AG20443 (cell line): ENCODE measurements at places on chromosomes 1 and 21.

DNA sequence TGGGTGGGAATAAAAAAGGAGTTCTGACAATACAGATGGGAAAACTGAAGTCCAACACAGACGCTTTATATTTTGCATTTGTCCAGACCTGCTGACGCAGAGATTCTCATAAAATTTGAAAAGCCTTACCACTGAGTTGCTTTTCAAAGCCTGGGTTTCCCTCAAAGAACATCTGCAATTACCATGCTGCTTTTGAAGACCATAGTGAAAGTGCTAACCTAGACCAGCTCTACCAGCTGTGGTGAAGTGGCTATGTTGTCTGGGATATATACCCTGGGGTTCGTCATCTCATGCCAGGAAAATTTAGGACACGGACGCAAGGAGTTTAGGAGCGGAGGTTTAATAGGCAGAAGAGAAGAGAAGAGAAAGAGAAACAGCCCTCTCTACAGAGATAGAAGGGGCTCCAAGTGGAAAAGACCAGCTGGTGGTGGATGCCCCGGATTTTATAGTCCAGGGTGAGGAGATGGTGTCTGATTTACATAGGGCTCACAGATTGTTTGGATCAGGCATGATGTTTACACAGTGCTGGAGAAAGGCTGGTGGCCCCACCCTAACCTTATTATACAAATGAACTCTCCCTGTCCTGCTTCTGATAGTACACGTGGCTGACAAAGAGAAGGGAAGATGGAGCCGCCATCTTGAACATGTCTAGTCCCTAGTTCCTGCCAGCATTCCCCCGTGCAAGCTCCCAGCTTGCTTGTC, 73.8 kb downstream of the AK4 start:
- DNase-seq = no peak

DNA sequence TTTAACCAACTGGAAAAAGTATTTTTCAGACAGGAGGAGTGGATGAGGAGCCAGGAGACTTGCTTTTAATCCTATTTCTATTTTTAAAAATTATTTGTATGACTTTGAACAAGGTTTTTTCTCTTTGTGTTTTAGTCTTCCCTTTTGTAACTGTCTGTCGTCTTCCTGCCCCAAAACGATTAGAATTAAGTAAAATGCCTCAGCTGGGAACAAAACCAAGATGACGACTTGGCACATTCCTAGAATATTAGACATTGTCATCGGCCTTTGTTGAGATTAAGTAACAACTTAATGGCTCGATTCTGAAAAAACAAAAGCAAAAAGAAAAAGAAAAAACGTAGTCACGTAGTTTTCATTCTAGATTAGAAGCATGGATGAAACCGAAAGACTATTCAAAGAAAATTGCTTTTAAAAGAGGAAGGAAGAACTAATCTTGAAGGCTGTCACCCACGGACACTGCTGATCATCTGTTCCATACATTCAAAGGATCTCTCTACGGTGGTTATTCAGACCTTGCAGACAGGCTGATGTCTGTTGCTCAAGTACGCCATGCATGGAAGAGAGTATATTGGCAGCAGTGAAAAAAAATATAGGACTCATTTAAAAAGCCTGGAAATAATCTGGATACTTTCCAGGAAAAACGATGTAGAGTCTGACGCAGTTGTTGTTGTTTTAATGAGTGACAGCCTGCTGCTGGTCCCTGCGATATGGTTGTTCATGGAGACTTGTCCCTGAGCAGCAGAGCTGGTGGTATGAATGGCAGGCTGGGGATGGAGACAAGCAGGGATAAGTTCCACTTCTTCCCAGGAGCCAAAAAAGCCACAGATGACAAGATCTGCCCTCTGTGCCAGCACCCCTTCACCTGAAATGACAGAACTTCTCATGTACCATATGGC, 16.8 kb downstream of the GNG4 start:
- peak; percentile 75 for DNase-seq

DNA sequence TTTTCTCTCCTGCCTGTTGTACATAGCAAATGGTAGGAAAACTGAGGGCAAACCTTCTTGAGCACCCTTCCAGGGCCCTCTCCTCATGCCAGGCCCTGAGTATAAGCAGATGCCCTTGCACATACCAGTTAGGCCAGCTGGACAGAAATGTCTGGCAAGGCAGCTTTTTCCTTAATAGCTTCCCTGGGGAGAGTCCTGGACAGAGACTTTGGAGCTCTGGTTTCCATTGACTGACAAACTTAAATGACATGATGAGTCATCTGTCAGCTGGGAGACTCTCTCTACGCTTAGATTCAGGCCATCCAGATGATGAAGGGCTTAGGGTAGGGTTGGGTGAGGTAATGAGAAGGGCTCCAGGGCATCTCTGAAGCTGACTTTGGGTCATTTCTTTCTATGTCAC, 317.5 kb downstream of the ASTN1 start:
- DNase-seq = no peak

DNA sequence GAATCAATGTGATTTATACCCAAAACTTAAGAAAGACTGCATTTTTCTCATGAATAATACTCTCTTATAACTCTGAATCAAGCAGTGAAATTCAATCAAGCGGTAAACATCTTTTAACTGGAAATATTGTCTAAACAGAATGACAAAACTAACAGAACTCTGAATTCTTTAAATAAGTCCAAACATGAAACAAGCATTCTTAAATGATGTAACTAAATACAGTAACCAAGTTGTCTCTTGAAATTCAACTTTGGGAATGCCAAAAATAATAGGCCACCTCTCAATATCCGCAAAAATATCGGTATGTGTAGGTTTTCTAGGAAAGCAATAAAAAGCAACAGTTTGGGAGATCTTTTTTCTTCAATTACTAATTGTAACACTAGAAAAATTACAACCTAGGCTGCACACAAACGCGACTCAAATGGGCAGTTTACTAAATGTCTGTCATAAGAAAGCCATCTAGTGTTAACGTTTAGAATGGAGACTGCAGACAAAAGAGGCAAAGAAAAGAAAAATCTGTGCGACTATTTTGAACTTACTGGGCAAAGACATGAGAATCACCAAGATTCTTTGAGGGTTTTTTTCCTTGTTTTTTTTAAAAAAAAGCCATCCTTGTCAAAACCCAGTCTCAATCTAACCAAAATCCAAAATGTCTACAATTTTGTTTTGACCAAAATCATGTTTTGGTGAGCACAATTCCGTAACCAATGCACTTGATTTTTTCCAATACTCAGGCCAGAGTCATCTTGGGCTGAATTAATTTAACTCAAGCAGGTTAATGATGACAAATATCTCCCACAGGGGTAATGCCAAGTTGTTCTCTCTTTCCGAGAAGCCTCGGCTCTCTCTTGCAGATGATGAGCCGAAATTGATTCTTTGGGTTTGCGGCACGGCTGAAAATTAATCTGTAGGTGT, 1.3 kb downstream of the SIPA1L2 start:
- DNase-seq = no peak

- peak; percentile 93 for DNase-seq
Measured at GRCh38 chr1:43671626-43672330, 21.8 kb downstream of the KDM4A start.

DNA sequence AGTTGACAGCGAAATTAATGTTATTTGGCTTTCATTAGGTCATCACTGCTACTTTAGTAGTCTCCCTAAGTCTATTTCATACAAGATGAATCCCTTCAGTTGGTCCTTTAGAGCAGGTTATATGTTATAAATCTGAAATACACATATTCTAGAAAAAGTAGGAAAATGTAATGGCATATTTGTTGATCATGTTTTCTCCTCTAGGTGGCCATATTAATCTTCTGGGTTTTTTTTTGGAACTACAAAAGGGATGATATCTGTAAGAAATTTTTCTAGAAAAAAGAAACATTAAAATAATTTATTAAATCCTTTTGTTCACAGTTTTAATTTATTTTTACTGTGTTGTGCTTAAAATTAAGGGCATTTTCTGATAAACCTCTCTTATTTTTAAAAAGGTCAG, 87.9 kb downstream of the SYT14 start:
- DNase-seq = no peak

GRCh38 chr1:229428256-229428655, 5.6 kb downstream of the ACTA1 start:
- no peak for DNase-seq

DNA sequence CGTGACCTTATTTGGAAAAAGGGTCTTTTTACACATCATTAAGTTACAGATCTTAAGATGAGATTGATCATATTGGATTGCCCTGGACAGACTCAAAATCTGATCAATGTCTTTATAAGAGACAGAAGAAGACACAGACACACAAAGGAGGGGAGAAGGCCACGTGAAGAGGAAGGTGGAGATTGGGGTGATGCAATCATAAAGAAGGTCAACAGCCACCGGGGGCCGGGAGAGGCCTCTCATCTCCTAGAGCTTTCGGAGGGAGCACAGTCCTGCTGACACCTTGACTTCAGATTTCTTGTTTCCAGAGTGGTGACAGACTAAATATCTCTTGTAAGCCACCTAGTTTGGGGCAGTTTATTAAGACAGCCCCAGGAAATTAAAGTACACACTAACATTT, 204.6 kb upstream of the CSF3R start:
- DNase-seq = no peak

GRCh38 chr1:75764057-75764655, 21.9 kb upstream of the RABGGTB start:
- DNase-seq = no peak

- DNase-seq = no peak
Measured at GRCh38 chr21:14541841-14542490, 4.1 kb downstream of the SAMSN1 start.

DNA sequence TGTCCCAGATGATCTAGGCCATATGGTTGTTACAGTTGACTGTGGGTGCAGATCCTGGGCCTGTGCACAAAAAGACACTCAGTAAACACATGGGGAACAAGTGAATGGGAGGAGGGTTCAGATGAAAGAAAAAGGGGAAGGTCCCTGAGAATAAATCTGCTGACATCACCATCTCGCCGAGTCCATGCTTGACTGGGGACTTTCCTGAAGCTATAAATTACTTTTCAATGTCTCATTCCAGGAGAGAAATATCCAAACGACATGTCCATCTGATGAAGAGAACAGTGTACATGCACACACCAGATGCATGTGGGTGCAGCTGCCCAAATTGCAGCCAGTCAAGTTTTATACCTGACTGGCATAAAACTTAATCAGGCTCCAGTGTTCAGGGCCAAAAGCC, 109.0 kb downstream of the HIVEP3 start:
- no peak for DNase-seq

DNA sequence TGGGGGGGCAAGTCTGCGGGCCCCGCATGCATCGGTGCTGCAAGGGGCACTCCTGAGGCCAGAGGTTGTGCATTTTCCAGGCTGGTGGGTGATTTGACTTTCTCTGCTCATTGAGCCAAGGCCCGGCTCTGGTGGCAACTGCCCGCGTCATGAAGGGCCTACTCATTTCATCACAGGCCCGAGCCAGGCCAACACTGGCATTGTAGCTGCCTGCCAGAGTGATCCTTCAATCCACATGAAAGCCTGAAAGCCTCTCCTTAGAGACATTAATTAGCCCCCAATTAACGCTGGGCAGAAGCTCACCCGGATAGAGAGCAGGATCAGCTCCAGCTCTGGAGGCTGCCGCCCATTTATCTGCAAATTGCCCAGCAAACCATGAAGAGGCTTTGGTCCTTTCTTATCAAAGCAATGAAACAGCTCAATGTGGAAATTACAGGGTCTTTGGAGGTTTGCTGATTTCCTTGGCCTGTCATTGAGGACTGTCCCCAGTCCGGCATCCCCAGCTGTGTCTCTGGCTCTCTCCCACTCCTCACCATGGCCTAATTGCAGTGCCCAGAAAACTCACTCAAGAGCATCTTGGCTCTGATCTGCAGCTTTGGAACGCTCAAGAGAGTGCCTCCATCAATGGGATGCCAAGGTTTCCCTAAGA, 50.4 kb upstream of the STUM start:
- no peak for DNase-seq

- no peak for DNase-seq
Measured at GRCh38 chr1:231522038-231522437, 6.4 kb upstream of the TSNAX start.

DNA sequence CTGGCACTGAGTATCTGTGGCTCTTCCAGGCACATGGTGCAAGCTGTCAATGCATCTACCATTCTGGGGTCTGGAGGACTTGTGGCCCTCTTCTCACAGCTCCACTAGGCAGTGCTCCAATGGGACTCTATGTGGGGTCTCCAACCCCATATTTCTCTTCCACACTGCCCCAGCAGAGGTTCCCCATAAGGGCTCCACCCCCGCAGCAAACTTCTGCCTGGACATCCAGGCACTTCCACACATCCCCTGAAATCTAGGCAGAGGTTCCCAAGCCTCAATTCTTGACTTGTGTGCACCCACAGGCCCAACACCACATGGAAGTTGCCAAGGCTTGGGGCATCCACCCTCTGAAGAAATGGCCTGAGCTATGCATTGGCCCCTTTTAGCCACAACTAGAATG, 18.8 kb downstream of the ODF2L start:
- no peak for DNase-seq

GRCh38 chr21:36973986-36974850, 7.7 kb upstream of the HLCS start:
- DNase-seq = no peak

- no peak for DNase-seq
Measured at GRCh38 chr1:230306169-230306568, 120.0 kb downstream of the PGBD5 start.

- DNase-seq = no peak
Measured at GRCh38 chr1:19083081-19083480, 126.6 kb upstream of the IFFO2 start.

- DNase-seq = no peak
Measured at GRCh38 chr1:238653693-238654321, 732.6 kb upstream of the CHRM3 start.

DNA sequence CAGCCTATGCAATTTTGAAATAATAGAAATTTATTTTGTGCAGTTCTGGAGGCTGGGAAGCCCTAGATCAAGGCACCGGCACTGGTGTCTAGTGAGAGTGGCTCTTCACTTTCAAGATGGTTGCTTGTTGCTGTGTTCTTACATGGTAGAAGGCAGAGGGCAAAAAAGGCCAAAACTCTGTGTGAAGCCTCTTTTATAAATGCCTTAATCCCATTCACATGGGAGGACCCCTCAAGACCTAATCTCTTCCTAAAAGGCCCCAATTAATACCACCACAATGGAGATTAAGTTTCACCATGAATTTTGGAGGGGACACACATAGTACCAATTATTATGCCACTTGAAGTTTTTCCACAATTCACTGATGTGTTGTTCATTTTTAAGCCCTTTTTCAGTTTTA, 21.0 kb downstream of the PRKAB2 start:
- no peak for DNase-seq

- DNase-seq = no peak
Measured at GRCh38 chr21:43881283-43881682, 16.3 kb downstream of the AGPAT3 start.

GRCh38 chr1:53303726-53304515, 23.9 kb downstream of the LRP8 start:
- no peak for DNase-seq

GRCh38 chr1:34363447-34363846, 186.7 kb downstream of the C1orf94 start:
- no peak for DNase-seq

- no peak for DNase-seq
Measured at GRCh38 chr1:206012086-206012859, 9.1 kb upstream of the RAB7B start.

GRCh38 chr21:44477712-44478111, 22.4 kb downstream of the LRRC3 start:
- DNase-seq = no peak

GRCh38 chr1:208714323-208714722, 470.1 kb upstream of the PLXNA2 start:
- no peak for DNase-seq
